ENCODE measurements at places on chromosomes 5 and 9. TPM values are rescaled to one million over a fixed set of nuclear protein-coding genes. Genes with fewer than 3 reads are reported as not detected.

The TRPM3 gene
- 0.22 TPM for total RNA-seq

The KIF3A gene
- total RNA-seq, result 31.5 TPM

The CLINT1 gene
- total RNA-seq, result 176 TPM

The FOXD4 gene
- 2.4 TPM for total RNA-seq

The SYK gene
- 6.7 TPM for total RNA-seq

The RXRA gene
- total RNA-seq, result 57.7 TPM

The PCDHA3 gene
- total RNA-seq, result not detected

The CTXN3 gene
- total RNA-seq, result not detected

The PDE8B gene
- not detected for total RNA-seq

The KCNMB1 gene
- total RNA-seq, result not detected

The IFNA2 gene
- total RNA-seq, result not detected

The PCDHAC1 gene
- 26.3 TPM for total RNA-seq

The GPR151 gene
- total RNA-seq, result not detected

The CNTNAP3B gene
- 8.2 TPM for total RNA-seq

The ASPN gene
- total RNA-seq, result 0.12 TPM

The SLC36A3 gene
- total RNA-seq, result not detected

The HSPB3 gene
- total RNA-seq, result not detected

The KIAA0825 gene
- 2.5 TPM for total RNA-seq

The MAMDC2 gene
- not detected for total RNA-seq

The ADAMTS19 gene
- not detected for total RNA-seq

The NTMT1 gene
- 49.2 TPM for total RNA-seq

The STPG3 gene
- total RNA-seq, result not detected

The CER1 gene
- not detected for total RNA-seq

The CTNND2 gene
- not detected for total RNA-seq

The PCDHA13 gene
- total RNA-seq, result 0.74 TPM

The PCSK5 gene
- not detected for total RNA-seq

The PPP2R2B gene
- not detected for total RNA-seq

The PCDHGB1 gene
- total RNA-seq, result 0.19 TPM

The SLC22A5 gene
- 167 TPM for total RNA-seq

The SHOC1 gene
- total RNA-seq, result 0.09 TPM

The GRIN3A gene
- total RNA-seq, result not detected

The CLIC3 gene
- total RNA-seq, result 1.2 TPM

The FBXL7 gene
- not detected for total RNA-seq

The PCDHA9 gene
- total RNA-seq, result 0.25 TPM

The SMU1 gene
- total RNA-seq, result 19.3 TPM

The NDUFS6 gene
- total RNA-seq, result 65.6 TPM

The TAF11L8 gene
- not detected for total RNA-seq

The LCN15 gene
- not detected for total RNA-seq

The SLCO6A1 gene
- not detected for total RNA-seq

The NUTM2G gene
- total RNA-seq, result not detected

The LVRN gene
- 0.71 TPM for total RNA-seq

The ENC1 gene
- total RNA-seq, result 10.7 TPM

The LCN10 gene
- not detected for total RNA-seq

The GARIN3 gene
- total RNA-seq, result not detected

The SPAG8 gene
- total RNA-seq, result 0.37 TPM

The ZFP37 gene
- total RNA-seq, result 3.5 TPM

The DNAJB5 gene
- 2.2 TPM for total RNA-seq

The LHX3 gene
- 0.22 TPM for total RNA-seq

The NIM1K gene
- total RNA-seq, result not detected

The KLF9 gene
- total RNA-seq, result 5.9 TPM
